ENCODE measurements at places on chromosomes 5 and 9.

DNA sequence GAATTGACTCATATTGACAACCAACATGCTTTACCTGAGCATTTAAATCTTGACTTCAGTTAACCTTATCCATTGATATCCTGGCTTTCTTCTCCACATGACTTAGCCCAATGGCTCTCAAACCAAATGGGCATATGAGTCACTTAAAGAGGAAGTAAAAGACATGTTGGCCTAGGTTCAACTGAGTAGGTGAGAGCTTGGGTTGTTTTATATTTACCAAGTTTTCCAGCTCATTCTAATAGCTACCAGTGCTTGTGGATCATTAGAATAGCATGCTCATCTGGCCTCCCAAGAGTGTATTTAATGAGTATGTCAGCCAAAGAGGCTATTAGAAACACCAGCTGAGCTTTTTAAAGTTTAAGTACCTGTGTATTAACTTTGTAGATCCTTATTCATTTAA lies 1049.0 kb downstream of the PTPRD start:
- no peak for DNase-seq

GRCh38 chr5:6404129-6404528 lies 25.8 kb upstream of the MED10 start:
- DNase-seq = no peak

GRCh38 chr5:82295959-82296531 lies 17.9 kb upstream of the RPS23 start:
- no peak for DNase-seq

- DNase-seq = no peak
Measured at GRCh38 chr5:38831909-38832308, 13.9 kb upstream of the OSMR start.

DNA sequence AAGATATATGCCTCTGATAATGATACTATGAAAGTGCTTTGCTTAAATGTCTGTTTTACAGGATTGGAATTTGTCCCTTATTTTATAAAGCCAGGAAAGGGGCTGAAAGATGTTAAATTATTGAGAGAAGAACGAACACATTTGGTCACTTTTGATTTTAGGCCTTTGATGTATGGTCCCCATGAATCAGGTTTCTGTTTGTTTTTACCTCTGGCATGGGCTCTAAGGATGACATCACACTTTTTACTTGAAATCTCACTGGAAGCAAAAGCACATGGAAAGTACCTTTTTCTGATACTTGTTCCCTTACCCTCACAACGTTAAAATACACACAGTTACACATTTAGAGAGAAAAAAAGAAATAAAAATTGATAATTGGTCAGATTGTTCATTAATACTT lies 6.9 kb downstream of the OTULIN start:
- DNase-seq = no peak

DNA sequence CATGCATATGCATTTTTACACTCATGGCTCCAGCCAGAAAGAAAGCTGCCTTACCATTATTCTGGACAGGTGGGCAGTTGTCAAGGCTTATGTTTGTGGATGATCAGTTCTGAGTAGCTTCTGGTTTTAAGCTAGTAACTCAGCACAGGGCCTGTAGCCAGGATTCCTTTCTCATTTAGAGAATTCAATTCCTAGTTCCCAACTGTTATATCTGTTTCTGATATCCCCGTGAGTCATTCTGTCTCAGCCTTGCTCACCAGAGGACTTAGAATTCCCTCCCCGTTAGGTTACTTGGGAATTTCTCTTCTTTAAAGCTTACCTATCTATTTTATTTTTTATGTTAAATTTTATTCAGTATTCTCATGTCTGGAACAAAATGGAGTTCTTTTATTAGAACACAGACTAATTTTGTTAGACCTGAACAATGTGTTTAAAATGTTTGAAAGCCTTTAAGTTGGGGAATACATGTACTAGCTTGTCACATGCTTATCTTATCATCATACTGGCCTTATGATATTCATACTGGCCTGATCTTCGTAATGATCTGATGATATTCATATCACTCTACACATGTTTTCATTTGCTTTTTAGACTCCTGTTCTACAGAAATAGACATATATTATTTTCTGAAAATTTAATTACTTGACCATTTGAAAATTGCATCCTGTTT lies 47.1 kb downstream of the CAST start:
- no peak for DNase-seq

- DNase-seq = no peak
Measured at GRCh38 chr5:14302330-14302729, 159.2 kb downstream of the TRIO start.

DNA sequence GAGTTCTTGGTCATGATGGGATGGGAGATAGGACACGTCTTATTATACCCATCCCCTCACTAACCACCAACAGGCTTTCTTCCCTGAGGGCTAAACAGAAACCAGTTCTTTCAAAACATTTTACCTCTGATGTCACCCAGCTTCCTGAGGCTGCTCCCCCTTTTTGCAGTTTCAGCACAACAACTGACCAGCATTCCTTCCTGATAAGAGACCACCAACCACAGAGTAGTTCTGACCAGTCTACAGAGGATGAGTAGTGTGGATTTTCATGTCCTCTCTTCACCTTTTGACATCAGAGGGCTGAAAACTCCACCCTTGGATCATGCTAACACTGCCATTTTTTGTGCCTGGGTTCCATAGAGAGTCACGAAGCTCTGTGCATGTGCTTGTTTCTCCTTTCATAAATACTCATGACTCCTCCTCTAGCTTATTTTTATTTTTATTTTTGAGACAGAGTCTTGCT lies 82.6 kb downstream of the OSTF1 start:
- no peak for DNase-seq

DNA sequence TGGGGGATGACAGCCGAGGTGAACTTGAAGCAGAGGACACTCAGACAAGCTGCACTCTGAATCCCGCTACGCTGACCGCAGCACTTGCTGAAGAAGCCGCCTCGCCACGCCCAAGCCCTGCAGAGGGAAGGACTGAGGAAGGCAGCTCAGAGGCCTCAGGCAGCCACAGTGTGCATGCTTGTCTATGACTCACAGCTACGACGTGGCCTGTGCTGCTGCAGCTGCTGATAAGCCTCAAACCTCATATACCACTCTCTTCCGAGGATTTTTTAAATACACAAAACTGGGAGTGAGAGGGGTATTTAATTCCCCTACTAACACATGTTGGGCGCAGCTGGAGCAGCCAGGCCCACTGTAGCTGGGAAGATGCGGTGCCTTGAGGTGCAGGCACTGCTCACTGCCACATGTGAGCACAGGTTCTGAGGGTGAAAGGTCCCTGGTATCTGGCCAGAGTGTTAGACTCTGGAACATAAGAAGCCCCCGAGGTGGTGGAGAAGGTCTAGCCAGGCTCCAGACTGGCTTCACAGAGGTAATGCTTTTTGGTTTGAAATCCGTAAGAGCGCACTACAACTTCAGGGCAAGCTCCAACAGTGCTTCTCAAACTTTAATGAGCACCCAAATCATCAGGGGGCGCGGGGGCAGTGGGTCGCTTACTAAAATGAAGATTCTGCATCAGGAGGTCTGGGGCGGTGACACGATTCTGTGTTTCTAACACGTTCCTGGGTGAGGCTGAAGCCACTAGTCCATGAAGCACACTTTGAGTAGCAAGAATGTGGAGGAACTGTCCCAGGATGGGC lies 196.8 kb downstream of the AUH start:
- DNase-seq = peak; percentile 42

DNA sequence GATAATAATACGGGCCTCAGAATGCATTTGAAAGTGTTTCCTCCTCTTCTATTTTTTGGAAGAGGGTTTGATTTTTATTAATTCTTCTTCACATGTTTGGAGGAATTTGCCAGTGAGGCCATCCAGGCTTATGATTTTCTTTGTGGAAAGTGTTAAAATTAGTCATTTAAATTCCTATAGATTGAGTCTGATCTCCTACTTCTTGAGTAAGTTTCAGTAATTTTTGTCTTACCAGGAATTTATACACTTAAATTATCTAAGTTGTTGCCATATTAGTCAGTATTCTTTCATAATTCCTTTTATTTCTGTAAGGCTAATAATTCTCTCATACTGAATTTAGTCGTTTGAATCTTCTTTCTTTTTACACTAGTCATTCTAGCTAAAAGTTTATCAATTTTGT lies 25.2 kb upstream of the HAPLN1 start:
- DNase-seq = no peak

DNA sequence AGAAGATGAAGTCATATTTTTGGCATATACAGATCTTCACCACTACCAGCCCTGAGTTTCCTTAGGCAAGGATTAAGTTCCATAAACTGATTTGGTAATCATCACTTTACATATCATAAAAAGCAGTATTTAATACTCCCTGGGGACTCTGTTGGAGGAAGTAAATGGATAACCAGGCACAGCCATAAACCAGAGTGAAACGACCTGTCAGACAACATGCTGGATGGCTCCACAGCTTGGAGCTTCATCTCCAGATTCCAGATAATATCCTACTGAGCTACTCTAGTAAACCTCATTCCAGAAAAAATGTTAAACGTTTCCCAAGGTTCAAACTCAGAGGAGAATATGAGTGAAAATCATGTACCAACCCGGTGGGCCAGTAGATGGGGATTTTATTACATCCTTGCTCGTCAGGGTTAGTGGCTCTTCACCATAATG lies 109.2 kb downstream of the BASP1 start:
- no peak for DNase-seq

DNA sequence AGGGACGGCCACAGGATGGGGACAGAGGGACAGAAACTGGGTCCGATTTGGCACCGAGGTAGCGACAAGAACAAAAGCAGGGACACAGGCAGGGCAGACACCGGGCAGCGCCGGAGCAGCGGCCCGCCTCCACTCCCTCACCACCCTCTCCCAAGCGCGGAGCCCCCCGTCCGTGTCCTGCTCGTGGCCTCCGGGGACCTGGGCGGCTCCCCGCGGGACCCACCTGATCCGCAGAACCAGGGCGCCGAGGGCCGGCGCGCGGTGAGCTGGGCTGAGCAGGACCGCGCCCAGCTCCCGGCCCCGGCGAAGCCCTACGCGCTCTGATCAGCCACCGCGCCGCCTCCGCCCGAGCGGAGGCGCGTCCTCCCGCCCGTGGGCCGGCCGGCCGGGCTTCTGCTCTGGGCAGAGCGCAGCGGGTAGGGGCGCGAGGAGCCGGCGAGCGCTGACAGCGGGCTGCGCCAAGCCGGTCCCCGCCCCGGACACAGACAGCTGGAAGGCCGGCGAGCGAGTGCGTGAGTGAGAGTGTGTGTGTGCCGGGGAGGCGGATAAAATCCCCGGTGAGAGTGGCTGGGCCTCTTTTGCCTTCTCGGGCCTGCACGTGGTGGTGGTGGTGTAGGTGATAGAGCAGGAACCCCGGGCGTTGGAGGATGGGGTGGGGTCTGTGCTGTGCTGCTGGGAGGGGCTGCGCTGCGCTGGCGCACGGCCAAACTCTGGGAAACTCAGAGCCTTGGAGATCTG lies at the start of gene GGTA1:
Gene GGTA1, minus strand, starts transcription at position 418 of the 738 bp plus-strand sequence. CDS start 31,922 bp downstream, outside the sequence.
- no peak for DNase-seq

GRCh38 chr9:124513376-124513994 lies 6.3 kb upstream of the NR5A1 start:
- DNase-seq = no peak

GRCh38 chr5:136042665-136043121 lies 13.9 kb downstream of the TGFBI start:
- DNase-seq = no peak

DNA sequence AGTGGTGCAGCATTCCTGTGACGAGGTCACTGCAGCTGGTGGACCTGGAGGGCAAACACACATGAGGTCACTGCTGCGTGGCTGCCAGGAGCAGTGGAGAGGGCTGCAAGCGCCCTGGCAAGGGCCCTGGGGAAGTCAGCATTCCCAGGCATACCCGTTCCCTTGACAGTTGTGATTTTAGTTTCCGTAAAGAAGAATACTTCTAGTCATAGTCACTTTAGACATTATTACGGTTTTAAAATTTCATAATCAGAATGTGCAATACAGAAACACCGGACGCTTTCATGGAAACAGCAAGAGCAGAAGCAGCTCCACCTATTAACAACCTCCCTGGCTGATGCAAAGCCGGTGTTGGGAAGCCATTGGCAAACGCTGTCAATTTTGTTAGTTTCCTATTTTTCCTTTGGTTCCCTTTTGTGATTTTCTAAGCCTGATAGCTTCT lies 129.8 kb downstream of the GADD45G start:
- DNase-seq = no peak

DNA sequence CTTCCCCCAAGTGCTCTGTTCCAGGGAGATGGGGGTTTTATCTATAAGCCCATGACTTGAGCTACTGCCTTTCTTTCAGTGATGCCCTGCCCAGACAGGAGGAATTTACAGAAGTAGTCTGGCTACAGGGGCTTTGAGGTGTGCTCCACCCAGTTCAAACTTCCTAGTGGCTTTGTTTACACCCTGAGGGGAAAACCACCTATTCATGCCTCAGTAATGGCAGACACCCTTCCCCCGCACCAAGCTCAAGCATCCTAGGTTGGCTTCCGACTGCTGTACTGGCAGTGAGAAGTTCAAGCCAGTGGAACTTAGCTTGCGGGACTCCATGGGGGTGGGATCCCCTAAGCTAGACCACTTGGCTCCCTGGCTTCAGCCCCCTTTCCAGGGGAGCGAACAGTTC lies 154.6 kb downstream of the IZUMO3 start:
- no peak for DNase-seq

- DNase-seq = no peak
Measured at GRCh38 chr5:172603251-172603806, 37.7 kb upstream of the NEURL1B start.

GRCh38 chr9:78462611-78463010 lies 165.7 kb downstream of the PSAT1 start:
- DNase-seq = no peak

DNA sequence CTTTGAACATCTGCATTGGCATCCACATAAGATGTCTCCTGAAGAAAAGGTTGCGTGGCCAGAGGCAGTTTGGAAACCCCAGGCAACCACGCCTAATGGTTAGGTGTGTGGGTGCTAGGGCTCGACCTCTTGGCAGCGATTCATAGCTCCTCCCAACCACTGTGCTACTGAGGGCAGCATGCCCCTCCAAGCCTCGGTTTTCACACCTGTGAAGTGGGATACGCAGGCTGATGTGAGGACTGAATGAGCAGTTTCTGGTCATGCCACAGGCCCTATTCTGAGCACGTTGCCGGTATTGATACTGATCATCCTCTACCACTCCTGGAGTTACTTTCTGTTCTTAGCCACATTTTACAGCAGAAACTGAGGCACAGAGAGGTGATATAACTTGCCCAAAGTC lies 19.1 kb downstream of the NDST1 start:
- no peak for DNase-seq

GRCh38 chr9:95512709-95513095 lies 4.1 kb downstream of the PTCH1 start:
- no peak for DNase-seq

GRCh38 chr5:81787474-81788242 lies 36.8 kb upstream of the SSBP2 start:
- DNase-seq = no peak

DNA sequence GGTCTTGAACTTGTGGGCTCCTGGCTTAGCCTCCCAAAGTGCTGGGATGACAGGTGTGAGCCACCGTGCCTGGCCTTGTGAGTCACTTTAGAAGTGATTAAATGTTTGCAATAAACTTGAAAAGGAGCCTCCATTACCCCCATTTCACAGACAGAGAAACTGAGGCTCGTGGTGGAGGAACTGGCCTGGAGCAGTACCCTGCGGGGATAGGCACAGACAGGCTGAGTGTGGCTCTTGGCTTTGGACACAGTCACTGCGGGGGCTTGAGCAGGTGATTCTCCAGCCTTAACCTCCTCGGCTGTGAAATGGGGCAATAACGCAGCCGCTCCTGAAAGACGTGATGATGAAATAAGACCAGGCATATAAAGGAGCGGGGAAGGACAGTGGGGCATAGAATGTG lies 40.9 kb upstream of the IER5L start:
- no peak for DNase-seq

Data from activated gamma-delta T cell (primary cell).